ENCODE measurements at places on chromosomes 3 and 15.

DNA sequence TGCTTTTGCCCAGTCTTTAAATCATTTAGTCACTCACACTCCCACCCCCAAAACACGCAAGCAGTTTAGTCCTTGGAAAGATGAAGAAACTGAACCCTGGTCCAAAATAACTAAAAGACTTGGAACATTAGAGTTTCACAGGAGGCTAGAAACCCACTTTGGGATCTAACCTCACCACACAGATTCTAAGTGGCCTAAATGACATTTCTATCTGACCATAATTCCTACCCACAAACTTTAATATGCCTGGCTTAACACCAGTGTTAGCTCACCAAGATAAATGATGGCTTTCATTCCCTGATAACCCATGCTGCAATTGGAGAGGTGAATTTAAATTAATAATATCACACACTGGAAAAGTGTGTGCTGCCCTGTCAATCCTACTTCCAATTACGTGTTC is 295.3 kb upstream of the UBE2E2 start:
- DNase-seq = no peak

DNA sequence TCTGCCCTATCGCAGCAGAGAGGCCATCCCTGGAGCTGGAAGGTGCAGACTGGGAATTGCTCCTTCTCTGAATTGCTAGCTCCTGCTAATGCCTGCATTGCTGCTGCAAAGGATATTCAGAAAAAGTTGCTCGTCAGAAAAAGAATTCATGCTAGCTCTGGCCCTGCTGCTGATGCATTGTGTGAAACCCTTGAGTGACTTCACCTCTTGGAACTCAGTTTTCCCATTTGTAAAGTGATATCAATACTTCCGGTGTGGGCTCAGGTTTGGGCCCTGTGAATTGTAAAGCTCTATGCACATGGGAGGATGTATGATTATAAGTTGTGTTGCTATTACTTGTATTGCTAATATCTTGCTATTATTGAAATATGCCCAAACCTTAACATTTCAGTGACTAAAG is 11.4 kb downstream of the SQOR start:
- no peak for DNase-seq

DNA sequence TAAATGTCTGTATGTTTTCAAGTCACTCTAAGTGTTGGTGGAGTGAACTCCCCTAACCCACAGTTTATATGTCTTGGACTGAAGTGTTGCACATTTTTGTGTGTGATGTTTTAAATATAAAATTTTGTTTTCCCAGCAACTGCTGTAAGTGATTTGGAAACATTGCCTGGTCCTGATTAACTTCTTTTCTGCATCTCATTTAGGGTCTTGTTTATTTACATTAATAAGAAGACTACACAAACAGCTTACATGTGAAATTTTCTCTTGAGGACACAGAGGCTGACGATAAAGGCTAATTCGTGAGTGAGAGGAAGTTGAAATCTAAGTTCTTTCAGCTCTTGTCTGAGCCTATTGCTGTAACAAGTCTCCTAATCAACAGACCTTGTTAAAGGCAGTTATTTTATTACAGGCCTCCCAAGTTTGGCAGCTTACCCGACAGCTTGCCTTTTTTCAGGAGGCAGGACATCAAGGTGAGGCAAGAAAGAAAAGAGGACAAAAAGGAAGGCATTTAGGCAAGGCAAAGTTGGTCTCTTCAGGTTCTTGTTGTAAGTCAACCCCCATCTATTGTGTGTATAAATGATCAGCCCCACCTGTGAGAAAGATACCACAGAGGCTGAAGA is 177.7 kb upstream of the NR2E3 start:
- no peak for DNase-seq

DNA sequence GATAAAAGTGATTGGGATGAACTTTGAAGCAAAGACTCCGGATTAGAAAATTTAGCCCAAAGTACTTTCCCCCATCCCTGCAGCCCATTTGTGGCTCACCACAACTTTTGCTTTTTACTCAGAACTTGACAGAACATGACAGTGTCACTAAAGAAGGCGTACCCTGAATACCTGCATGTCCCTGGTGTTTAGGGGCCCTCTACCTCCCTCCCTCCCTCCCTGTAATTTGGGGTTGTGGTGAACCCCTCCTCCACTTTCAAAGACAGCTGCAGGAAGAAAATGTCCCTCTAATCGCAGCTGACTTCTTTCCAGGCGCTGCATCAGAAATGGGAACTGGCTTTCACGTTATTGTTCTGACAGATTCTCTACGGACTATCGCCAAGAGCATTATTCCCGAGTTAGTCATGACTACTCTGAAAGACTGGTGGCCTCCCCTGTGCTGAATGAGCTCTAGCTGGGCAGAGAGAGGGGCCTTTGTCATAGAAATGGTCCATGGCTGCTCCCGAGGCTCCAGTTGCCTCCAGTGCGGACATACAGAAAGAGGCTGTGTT is 93.2 kb upstream of the ARHGEF3 start:
- DNase-seq = peak; percentile 22

GRCh38 chr15:65857718-65858402 is 11.4 kb upstream of the RAB11A start:
- DNase-seq = no peak

GRCh38 chr3:127691974-127692373 is 19.2 kb downstream of the ABTB1 start:
- DNase-seq = no peak

GRCh38 chr3:161137260-161137659 is 32.1 kb upstream of the B3GALNT1 start:
- no peak for DNase-seq

DNA sequence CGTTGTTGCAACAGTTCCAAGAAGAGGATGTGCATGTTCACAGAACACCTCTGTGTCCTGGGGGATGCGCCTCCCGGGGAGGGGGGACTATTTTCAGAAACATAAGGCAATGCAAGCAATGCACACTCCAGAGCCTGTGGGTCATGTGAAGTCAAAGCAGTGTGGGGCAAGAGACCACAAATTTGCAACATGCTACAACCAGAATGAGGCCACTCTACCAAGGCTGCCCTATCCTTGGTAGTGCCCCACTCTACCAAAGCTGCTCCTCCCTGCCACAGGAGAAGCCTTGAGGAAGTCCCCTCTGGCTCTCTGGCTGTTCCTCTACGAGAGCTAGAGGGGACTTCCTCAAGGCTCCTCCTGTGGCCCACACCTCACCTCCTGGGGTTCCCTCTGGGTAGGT is 8.4 kb upstream of the NR2C2 start:
- DNase-seq = no peak

GRCh38 chr3:41848753-41849574 is 112.9 kb downstream of the ULK4 start:
- DNase-seq = peak; percentile 12

DNA sequence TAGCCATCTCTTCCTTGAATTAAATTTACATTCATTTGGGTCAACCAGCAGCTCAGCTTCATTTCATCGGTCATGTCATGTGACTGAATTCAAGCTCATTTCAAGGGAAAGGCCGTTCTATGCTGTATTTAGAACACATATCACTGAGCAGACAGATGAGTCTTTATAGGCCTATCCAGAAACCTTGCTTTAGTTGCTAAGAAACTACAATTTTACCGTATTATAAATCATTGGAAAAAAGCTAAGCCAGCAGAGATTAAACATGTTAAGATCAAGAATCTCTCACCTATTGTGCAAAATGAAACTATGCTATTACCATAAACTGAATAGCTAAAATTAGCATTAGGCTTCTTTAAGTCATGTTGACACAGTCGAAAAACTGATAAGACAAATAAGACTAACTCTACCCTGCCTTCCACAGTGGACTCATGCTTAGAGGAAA is 2.2 kb downstream of the NPTN start:
- DNase-seq = no peak

DNA sequence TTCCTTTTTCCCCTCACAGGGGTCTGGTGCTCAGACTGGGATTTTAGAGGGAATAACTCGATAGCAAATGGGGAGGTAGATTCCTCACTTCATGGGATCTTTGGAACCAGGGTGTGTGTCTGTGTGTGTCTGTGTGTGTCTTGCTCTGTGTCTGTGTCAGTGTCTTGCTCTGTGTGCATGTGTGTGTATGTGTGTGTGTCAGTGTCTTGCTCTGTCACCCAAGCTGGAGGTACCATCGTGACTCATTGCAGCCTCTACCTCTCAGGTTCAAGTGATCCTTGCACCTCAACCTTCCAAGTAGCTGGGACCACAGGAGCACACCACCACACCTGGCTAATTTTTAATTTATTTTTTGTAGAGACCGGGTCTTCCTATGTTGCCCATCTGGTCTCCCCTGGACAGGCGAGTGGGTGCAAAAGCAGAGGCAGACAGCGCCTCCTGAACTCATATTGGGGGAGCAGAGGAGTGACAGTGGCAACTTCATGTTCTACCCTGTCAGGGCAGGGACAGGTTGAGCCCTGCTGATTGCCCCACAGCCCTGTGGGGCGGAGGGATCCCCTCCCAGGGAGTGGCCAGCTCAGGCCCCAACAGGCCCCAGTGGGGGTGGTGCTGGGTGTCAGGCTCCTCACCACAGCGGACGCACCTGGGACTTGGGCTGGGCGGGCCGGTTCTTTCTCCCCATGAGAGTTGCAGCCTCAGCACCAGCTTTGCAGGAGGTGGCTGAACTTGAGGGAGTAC is 10.4 kb upstream of the SEMA4B start:
- no peak for DNase-seq

DNA sequence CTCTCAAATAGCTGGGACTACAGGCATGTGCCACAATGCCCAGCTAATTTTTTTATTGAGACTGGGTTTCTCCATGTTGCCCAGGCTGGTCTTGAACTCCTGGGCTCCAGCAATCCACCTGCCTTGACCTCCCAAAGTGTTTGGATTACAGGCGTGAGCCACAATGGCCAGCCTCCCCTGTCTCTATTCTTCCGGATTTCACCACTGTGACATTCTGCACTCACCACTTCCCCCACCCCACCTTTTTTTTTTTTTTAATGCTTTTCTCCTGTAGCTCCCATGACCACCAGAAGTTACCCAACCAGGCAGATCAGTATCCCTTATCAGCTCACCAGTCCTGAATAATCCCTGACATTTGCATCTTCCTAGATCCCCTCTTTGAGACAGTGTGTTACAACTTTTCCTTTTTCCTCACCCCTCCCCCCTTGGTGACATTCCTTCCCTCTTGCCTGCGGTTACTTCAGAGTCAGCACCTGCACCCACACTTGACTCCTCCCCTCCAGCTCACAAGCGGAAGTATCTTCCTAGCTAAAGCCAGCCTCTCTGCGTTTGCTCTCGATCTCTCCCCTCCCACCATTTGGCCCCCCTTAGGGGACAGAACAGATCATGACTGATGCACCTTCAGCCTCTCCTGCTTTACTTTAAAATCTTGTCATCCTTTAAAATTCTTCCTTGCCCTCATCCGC is 13.5 kb upstream of the ZNF592 start:
- DNase-seq = peak; percentile 66

DNA sequence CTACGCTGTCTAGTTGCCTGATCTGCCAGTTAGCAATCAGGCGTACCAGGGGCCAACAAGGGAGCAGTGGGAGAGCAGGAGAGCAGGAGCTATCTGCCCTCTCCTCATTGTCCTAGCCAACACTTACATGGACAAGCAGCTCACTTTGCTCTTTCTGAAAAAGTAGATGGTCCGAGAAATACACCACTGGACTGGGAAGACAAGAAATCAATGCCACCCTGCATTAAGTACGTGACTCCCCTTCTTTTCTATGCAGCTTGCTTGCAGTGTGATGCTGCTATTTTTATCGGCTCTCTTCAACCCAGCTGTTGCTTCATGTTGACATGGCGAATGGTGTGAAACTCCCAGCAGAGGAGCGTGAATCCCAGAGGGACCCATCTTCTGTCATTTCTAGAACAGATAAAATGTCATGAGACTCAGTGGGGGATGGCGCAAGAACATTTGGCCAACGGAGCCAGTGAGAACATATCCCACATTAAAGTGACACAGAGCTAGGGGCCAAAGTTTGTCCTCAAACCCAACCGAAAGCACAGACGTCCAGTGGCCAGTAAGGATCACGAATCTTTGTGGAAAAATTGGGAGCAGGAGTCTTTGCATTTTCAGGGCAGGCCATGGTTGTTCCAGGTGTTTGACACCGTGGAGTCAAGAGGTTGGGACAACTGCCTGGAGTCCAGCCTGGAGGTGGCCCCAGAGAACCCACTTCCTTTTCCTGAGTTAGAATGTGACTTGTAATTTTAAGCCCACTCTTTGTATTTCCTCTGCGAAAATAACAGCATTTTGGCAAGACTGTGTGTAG is 53.7 kb upstream of the MEF2A start:
- DNase-seq = no peak

DNA sequence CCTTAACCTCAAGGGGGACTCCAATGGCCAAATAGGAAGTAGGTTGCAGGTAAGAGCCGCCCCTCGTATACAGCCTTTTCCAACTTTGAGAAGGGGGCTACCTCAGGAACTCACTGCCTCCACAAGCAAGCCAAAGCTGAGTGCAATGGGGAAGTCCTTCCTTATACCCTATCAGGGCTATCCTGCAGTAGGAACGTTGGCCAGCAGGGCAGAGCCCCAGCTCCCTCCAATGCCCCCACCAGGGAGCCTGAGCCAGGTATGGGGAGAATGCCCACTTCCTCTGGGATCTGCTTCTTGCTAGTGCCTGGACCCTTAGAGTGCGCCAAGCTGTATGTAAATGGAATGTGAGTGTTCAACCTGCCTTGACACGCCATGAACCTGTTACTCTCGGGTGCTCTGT is 16.3 kb downstream of the CACNA2D2 start:
- DNase-seq = no peak

DNA sequence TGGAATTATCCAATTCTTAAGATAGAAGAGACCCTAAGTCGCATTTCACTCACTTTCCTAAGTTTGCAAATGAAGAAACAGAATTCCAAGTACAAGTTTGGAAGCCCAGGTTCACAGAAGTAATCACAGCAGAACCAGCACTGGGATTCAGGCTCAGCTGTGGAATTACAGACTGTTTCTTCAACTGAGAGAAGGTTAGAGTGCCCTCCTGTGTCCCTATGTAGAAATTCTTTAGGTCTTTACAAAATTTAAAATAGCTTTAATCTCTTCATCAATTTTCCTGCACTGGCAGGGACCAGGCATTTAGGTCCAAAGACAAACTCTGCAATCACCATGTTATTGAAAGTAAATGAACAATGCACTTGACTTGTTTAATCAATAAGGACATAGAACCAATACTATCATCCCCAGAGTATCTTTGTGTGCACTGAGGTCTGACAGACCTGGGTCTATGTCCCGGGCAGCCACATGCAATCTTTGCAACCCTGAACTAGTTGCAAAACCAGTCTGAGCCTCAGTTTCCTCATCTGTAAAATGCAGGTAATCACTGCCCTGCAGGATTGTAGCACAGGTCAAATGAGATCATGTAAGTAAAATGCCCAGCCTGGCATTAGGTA is 96.3 kb upstream of the ZBED2 start:
- DNase-seq = no peak

- no peak for DNase-seq
Measured at GRCh38 chr3:153442386-153442785, 280.4 kb downstream of the RAP2B start.

Data from T-helper 1 cell (primary cell).